ENCODE measurements at places on chromosomes 16 and 17.

DNA sequence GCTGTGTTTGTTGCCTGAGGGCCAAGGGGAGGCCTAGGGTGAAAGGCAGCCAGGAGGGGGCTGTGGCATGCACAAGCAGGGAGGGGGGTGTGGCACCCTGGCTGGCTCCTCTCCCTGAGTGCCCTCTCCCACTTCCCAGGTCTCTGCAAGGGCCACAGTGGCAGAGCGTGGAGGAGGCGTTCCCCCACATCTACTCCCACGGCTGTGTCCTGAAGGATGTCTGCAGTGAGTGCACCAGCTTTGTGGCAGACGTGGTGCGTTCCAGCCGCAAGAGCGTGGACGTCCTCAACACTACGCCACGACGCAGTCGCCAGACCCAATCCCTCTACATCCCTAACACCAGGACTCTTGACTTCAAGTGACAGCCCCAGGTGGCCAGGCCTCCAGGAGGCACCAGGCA, 3.5 kb upstream of the TCF25 start:
- DNase-seq: no peak

- peak; percentile 50 for DNase-seq
Measured at GRCh38 chr16:73713251-73713650, 583.4 kb upstream of the PSMD7 start.

DNA sequence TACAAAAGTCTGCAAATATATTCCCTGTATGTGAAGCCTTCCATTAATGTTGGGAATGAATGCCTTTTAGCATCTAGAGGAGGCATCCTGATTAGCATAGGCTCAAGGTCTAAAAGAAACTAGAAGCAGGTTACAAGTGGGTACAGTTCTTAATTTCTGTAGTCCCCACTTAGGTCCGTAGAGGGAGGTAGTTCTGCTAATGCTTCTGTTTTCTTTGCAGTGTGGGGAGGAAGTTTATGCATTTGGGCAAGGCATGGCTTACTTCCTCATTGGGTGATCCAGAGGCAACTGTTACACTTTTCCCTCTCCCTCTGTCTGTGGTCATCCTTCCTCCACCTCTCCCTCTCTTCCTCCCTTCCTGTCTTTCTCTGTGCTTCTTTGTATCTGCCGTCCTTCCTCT, 108.4 kb upstream of the ZKSCAN2 start:
- DNase-seq: no peak

DNA sequence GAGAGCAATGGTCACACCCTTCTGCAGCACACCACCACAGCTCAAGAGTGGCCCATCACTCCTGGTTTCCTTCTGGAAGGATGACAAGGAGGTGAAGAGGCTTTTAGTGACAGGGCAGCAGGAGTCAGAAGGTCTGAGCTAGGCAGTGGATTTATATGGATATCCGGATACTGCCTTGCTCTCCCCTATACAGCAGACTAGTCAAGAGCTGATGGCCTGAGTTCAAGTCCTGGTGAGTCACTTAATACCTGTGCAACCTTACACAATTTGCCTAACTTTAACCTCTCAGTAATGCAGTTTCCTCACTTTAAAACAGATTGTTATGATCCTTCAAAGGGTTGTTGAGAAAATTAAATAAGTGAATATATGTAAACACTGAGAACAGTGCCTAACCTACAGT, 22.9 kb downstream of the MYO18A start:
- no peak for DNase-seq

DNA sequence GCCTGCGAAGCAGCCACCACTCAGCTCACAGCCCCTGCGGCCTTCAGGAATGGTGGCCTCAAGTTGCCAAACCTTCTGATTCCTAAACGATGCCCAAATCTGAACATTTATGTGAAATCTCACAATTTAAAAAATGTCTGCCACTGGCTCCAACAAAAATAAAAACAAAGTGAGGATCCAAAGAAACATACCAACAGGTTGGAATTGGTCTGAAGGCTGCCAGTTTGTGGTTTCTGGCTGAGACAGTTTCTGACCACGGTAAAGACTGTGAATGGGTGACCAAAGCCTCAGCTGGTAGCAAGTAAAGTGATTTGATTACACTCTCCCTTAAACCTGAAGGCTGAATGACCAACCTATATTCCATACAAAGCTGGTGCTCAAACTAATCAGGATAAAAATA, 24.9 kb downstream of the LITAFD start:
- no peak for DNase-seq
